Tibial nerve (tissue), 4 donors: ENCODE measurements at places on chromosomes 7 and 10.

GRCh38 chr10:58475322-58476277 is 37.1 kb upstream of the BICC1 start:
- DNase-seq, result no peak

GRCh38 chr10:62779487-62780248 is 24.9 kb upstream of the ADO start:
- no peak for DNase-seq

DNA sequence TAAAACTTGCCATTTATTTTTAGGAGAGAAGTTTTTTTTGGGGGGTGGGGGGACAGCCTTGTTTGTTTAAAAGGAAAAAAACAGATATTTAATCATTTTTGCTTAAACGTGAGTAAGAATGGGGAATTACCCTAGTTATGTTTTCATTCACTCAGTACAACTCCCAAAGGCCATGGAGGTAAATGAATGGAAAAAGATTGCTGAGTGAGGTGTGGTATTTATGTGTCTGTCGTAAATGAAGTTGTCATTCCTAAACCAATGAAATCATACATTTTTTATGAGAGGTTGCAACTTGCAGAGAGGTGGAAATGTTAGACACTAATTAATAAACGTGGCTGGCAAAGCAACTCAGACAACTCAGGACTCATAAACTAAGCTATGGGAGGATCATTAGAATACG is 218.1 kb downstream of the CELF2 start:
- no peak for DNase-seq

DNA sequence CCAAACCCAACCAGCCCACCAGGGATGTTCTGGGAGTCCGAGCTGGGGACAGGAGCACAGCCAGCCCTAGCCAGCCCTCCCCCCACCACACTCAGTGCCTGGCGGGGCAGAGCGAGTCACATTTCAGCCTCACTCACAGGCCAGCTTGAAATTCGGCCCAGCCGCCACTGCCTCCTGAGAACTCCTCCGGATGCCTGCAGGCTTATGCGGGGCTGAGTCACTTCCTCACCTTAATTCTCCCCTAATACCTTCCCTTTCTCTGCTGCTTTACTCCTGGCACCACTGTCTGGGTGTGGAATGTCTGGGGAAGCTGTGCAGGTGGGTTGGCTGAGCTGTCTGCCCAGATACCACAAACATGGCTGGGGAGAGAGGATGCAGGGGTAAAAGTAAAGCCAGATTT is 22.6 kb upstream of the DLG5 start:
- DNase-seq, result no peak

- DNase-seq, result no peak
Observed at GRCh38 chr7:67566101-67566500, 569.5 kb downstream of the TYW1 start.

DNA sequence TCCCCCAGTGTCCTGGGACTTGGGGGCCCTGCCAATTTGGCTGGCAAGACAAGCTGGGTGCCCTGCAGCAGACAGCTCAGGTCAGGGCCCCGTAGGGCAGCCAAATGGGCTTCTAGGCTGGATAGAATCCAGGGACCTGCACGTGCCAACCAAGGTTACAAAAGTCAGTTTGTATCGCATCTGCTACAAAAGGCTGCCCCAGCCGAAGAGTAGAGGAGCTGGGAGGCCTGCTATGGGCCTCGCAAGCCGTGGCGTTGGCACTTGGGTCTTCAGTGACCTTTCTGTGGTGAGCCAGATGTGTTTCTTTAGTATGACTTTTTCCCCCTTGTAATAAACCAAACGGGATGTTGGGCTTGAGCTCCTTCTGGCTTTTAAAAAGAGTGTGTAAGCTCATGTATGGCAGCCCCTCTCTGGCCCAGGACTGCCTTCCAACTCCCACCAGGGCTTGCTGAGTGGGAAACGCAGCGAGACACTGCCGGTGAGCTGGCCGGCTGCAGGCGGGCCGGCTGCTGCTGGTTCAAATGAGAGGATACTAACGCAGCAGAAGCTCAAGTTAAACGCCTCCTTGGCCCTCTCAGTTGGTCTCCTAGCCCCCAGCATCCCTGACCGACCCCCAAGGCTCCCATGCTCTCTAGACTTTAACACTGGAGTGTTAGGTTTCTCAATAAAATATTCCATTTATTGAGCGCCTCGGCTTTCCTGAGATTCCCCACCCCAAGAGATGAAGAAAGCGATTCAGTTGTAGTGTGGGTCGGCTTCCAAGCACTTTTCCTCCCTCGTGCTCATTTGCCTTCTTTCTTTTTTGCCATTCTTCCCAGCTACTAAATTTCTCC is 3.1 kb upstream of the HOXA10 start:
- no peak for DNase-seq
